ENCODE measurements at places on chromosomes 4 and X.

GRCh38 chr4:147822128-147822527 lies 90.2 kb downstream of the ARHGAP10 start:
- DNase-seq, result no peak

DNA sequence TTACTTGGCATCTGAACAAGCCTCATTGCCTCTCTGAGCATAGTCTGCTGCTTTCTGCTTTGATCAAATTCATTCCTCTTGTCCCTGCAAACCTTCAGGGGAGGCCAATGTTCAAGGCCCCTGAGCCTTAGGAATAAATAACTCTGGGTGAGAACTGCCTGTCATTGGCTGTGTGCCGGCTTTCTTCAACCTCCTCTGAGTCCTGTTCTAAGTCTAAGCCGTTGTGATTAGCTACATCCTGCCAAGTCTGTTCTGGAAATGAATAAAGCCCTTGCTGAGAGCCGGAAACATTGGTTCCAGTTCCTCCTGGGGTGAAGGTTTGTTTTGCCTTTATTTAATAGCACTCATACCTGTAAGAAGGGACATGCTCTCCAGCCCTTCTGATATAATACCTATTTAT lies 13.8 kb downstream of the RNF4 start:
- no peak for DNase-seq

DNA sequence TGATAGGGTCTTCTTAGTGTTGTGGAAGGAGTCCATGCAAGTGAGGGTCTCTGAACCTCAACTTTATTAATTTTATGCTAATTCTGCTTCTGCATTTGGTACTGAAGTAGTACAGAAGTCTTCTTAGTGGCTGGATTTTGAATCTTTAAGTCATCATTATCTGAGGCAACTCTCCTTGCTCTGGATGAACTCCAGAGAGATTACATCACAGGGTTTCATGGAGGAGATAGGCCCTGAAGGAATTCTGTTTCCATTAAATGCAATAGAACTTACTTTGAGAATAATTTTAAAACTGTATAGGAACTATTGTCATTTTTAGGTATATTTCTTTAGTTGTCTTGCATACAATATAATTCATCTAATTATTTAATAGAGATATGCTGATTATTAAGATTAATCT lies 451.2 kb downstream of the FAT4 start:
- no peak for DNase-seq

DNA sequence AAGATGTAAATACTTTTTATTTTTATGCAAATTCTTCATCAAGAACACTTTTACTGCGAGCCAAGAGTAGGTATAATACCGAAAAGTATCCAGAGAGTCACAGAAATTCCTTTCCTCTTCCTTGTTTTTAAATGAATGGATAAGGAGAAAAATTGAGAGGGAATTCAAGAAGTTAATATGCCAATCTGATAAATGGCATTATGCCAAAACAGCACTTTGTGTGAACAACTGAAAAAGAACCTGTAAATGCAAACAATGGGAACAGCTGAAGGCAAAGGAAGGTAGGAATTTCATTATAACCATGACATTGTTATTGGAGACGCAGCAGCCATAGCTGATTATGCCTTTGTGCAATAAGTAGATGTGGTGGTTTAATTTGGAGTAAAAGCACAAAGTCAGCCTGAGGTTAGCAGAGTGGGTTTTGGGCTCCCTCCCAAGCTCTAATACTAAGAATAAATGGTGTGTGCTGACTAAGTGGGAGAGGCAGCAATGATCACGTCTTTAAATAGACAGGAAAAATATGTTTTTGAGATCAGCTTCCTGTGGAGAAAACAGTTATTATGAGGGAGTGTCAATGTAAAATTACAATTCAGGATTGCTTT lies 209.8 kb upstream of the NDST4 start:
- DNase-seq, result no peak

DNA sequence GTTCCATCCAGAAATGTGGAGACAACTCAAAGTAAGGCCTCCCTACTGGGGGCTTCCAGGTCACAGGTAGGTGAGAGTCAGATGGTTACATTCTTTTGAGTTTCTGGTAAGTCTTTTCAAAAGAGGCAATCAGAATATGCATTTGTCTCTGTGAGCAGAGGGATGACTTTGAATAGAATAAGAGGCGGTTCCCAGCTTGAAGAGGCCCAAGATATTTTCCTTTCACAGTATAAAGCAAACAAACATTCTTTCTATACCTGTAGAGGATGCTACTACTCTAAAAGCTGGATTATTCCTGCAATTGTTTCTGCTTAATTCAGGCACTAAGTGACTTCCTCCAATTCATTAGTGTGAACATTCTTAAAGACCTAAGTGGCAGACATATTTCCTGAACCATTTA lies 44.4 kb downstream of the DIAPH2 start:
- no peak for DNase-seq

DNA sequence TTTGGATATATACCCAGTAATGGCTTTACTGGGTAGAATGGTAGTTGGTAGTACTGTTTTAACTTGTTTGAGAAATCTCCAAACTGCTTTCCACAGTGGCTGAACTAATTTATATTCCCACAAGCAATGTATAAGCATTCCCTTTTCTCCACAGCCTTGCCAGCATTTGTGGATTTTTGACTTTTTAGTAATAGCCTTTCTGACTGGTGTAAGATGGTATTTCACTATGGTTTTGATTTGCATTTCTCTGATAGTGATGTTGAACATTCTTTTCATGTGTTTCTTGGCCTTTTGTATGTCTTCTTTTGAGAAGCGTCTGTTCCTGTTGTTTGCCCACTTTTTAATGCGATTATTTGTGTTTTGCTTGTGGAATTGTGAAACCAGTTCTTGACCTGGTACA lies 290.5 kb downstream of the BMPR1B start:
- DNase-seq, result no peak

DNA sequence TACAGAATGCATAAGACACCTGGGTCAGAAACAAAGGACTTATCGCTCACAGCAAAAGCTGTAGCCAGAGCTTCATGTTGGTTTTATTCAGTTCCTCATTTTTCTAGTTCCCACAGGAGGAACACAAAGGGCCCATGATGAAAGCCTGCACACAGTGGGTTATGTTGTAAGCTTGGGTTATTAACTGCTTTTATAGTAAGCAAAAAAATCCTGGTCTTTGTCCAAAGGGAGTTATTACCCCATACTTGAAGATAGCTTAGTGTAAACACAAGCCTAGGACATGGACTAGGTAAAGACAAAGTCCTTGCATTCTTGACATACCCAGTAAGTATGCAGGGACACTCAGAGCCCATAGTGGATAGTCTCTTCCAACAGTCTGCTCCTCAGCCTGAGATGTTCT lies 11.7 kb downstream of the BBS12 start:
- DNase-seq, result no peak

DNA sequence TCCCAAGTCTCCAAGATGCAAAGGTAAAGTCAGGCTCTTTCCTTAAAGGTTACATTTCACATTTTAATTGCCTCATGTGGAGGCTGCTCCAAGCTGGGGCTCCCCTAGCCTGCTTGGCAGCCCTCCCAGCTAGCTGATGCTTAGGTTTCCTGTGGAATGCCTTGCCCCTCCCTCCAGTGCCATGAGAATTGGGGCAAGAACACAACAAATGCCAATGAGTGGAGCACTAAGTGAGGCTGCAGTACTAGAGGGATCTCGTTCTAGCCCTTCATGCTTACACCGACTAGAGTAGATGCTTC lies 597.7 kb downstream of the MID1IP1 start:
- DNase-seq, result no peak

DNA sequence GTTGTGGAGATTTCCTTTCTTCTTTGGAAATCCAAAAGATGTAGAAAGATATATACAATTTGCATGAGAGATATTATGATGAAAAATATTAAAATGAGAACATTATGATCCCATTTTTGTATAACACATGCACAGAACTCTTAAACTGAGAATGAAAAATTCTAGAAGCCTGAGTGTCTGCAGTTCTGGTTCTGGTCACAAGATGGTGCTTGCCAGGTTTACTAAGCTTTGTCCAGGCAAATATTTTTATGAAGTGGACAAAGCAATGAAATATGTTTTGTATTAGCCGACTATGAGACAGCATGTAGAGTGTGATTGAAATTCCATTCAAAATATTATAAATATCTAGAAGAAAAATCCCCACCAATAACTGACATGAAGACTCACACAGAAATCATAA lies 2.2 kb downstream of the PWWP3B start:
- no peak for DNase-seq

- DNase-seq, result no peak
Measured at GRCh38 chrX:56114437-56114787, 117.7 kb upstream of the KLF8 start.

DNA sequence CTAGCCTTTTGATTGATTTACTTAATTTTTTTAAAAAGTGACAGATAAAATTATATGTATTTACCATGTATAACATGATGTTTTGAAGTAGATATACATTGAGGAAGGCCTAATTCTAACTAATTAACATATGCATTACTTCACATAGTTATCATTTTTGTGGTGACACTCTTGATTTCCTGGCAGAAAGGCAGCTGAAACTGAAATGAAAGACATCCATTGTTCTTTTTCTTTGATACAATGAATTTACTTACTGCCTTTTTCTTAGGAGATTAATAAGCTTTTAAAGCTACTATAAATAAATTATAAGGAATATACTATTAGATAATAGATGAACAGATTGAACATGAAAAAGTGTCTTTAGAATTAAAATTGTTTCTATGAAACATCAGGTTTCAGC lies 26.7 kb downstream of the ANKRD50 start:
- no peak for DNase-seq

DNA sequence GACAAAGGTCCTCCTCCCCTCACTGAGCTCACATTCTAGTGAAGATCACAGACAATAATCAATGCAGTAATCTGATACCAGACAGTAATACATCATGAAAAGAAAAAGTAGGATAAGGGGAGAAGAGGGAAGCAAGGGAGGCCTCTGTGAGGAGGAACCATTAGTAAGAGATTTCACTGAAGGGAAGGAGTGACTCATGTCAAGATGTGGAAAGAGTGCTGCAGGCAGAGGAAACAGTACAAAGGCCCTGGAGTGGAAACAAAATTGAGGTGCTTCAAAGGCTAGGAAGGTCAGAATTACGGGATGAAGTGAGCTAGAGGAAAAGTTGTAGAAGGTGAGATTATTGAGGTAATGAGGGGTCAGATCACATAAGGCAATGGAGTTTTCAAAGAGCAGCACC lies 38.1 kb downstream of the LAMTOR3 start:
- no peak for DNase-seq

DNA sequence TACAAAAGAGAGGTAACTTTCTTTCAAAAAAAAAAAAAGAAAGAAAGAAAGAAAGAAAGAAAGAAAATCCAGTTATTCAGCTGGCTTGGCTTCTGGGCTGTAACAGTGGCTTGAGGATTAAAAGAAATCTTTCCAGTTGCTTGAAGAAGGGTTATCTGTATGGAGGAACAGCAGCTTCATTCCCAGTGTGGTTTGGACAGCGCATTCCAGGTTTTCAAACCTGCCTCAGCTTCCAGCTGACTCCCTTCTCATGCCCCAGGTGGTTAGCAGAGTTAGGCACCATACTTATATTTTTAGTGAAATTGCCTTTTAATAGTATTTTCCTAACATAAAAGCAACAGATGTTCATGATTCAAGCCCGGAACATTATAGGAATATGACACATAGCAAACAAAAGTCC lies 48.6 kb downstream of the TMEM164 start:
- DNase-seq, result no peak

DNA sequence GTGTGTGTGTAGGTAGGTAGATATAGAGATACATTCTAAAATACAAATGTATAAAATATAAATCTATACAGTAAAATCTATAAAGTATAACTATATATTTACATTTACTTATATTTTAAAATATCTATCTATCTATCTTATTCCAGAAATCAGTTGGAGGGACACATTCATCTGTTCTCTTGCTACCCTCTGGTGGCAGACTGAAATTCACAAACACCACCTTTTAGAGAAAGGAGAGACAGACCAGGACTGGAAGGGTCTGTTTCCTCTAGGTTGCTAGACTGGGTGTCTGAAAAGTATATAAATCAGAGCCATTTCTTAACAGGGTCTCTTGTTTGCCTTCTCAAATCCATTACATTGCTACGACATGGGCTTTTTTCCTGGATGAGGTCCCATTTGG lies 343.0 kb downstream of the OPHN1 start:
- no peak for DNase-seq

- DNase-seq, result no peak
Measured at GRCh38 chr4:153140294-153140693, 63.9 kb upstream of the TRIM2 start.

GRCh38 chr4:146155152-146155724 lies 20.3 kb upstream of the LSM6 start:
- no peak for DNase-seq

- DNase-seq, result no peak
Measured at GRCh38 chr4:7705062-7705461, 234.6 kb downstream of the AFAP1 start.

DNA sequence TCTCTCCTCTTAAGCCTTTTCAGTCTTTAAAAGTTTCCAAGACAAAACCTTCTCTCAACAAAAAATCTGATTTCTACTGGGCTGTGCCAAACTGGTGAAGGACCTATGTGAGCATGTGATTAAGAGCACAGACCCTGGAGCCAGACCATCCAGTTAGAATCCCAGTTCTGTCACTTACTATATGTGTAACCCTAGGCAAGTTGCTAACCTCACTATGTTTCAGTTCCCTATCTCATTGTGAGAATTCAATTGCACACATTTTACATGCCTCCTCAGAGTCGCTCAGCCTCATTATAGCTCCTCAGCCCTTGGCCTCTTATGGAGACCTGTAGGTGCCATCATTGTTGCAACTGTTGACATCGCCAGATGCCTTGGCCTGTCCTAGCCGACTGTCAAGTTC lies 54.1 kb upstream of the VEGFD start:
- DNase-seq, result no peak

- no peak for DNase-seq
Measured at GRCh38 chrX:23436875-23437274, 102.2 kb downstream of the PTCHD1 start.

- no peak for DNase-seq
Measured at GRCh38 chr4:26573389-26573794, 10.5 kb upstream of the TBC1D19 start.
